Hypothalamus (tissue), 51 donors: ENCODE measurements at places on chromosomes 7 and 10.

- DNase-seq, result no peak
Measured at GRCh38 chr10:24814568-24815313, 91.1 kb upstream of the ARHGAP21 start.

- DNase-seq, result no peak
Measured at GRCh38 chr7:69889976-69890351, 291.7 kb downstream of the AUTS2 start.

DNA sequence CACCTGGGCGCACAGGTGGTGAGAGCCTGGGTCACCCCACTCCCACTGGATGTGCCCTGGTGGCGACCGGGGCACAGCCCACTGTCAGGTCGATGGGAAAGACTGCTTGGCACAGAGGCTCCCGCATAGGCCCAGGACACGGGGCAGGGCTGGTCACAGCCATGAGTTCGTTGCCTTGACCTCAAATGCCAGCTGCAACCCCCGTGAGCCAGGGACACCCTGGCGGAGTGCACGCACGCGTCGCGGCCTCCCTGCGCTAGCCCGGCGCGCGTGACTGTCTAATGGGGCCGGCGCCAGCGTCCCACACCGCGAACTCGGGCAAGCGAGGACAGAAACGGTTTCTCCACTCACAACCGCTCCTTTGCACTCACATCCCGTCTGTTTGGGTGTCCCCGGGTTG, 267.4 kb downstream of the USP6NL start:
- DNase-seq, result no peak

DNA sequence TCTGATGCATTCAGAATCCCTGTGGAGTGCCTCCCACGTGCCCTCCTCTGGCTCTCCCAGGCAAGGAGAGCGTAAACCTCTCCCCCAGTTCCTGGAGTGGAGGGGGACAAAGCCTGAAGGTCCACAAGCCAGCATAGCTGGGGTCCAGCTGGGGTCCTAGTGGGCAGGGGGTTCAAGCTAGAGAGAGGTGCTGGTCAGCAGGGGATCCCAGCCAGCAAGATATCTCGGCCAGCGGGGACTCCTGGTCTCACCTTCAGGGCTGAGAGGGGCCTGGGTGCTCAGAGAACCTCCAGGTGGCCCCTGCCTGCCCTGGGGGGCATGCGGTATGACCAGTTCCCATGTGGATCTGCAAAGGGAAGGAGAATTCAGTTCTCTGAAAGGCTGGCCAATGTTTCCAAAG, 413.7 kb downstream of the TCERG1L start:
- DNase-seq, result no peak

DNA sequence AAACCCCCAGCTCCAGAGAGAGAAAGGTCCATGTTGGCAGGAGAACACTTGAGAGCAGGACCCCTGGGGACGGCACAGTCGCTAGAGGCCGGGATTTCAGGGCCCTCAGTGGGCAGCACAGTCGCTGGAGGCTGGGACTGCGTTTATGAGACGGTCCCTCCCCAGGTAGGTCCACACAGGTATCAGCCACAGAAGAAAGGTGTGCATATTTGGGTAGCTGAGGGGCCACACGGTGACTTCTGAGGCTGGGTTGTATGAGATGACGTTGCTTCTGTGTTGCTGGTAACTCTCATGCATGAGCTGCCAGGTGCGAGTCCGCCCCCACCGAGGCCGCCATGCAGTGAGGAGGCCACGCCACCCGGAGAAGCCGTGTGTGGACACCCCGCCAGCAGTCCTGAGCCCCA, 56.9 kb upstream of the PPP2R2D start:
- no peak for DNase-seq

GRCh38 chr10:52526251-52526823, 212.3 kb downstream of the DKK1 start:
- no peak for DNase-seq

DNA sequence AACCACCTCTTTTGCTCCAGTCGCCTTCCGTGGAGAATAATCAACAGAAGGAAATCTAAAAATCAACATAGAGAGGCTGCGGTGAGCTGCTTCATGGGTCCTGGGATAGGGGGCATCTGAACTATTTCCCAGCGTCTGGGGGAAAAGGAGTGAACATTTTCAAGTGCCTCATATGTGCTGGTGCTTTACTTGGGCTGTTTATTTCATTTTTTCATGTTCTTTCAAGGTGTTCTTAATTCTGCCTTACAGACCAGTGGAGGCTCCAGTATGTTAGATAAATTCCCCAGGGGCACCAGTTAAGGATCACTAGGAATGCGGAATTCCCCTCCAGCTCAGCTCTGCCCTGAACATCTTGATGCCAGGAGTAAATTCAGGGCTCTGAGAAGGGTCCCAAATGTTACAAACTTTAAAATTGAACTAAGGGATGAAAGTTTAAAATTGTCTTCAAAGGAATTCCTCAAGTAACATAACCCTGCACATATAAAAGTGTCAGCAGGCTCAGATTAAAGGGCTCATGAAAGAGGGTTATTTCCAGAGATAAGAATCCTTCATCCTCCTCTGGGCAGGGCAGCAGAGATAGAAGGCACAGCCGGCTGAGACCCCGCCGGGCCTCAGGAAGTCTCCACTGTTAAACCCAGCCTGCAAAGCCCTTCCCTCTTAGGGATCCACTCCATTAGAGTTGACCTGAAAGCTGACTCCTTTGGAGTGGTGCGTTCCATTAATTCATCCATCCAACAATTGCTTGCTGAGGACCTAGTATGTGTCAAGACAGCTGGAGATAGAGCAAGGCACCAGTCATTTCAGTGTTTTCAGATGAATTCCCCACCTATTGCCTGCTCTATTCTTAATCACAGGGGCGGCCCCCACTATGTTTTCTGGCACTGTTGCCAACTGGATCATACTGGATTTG, 345.8 kb downstream of the KCNMA1 start:
- no peak for DNase-seq

GRCh38 chr7:289209-289755, 688 bp upstream of the FOXL3 start:
- no peak for DNase-seq

DNA sequence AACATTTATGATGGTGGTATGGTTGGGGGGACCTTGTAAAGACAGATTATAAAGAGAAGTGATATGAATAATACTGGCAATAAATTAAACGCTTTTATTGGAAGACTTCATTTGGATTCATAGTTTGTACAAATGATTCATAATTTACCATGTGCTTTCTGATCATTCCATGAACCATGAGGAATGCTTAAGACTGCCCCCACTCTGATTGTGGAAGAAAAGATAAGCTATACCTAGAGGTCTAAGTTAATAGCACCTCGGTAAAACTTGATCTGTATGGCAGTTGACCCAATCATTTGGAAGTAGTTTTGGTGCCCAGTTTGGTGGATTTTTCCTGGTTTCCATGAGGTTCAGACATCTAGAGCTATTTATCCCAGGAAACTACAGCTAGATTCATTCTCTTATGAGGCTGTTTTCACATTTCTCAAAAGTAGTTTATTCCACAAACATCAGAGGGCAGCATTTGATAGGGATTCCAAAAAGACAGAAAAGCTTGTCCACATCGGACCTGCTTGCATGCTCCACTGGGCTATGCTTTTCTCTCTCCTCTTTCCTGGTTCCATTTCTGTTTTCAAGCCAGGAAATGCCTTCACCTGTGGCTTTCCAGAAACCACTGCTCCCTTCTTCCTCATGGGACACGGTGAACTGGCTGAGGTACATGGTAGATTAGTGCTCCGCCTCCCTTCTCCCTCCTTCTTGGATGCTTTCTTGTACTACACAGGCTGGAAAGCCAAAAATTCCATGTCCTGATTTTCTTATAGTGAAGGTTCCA, 29.2 kb downstream of the TFAM start:
- DNase-seq, result no peak

DNA sequence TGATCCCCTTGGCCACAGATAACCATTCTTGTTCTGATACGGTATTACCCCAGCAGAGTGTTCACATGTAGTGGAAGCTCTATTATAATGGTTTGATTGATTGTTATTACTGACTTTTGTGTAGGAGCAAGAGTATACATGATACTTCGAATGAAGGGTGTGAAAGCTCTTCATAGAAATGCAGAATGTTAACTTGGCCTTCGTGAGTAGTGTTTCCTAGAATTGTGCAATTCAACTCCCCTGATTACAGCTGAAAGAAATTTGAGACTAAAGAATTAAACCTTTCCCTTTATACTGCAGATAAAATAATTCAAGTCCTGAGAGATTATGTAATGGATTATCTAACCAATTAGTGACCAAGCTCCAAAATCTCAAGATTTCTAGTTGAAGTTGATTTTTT, 38.2 kb downstream of the MKLN1 start:
- no peak for DNase-seq

DNA sequence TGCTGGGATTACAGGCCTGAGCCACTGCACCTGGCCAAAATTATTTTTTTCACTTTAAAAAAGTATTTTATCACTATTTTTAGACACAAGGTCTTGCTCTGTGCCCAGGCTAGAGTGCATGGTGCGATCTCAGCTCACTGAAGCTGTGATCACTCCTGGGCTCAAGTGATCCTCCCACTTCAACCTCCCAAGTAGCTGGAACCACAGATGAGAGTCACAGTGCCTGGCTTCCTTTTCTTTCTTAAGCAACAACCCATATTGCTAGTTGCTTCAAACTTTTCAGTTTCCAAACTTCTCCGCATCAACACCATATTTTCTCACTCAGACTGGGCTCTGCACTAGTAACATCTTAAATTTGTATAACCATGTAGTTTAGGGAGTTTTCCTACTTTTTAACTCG, 9.5 kb upstream of the SMC3 start:
- no peak for DNase-seq

- no peak for DNase-seq
Measured at GRCh38 chr7:48183965-48184364, 12.7 kb downstream of the ABCA13 start.

- DNase-seq, result no peak
Measured at GRCh38 chr10:132585732-132586722, 48.4 kb downstream of the INPP5A start.

DNA sequence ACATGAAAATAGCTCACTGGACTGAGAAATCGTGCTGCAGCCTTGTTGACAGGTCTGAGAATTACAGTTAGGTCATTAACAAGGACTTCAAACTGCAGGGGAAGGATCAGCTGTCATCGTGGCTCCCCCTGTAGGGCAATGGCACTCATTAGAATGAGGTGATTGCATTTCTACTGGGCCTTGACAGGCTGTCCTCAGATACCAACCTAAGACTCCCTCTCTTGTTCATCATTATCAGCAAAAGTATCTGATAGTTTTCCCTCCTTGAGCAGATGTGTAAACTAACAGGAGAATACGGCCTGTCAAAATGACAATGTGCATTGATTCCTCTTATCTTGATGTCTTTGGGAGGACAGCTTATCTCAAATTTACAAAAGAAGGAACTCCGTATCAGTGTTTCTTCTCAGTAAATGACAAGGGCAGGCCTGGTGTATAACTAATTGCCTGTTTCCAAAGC, 648.5 kb upstream of the LRRN3 start:
- no peak for DNase-seq

GRCh38 chr10:12730809-12731519, 270.5 kb downstream of the CCDC3 start:
- DNase-seq, result no peak

DNA sequence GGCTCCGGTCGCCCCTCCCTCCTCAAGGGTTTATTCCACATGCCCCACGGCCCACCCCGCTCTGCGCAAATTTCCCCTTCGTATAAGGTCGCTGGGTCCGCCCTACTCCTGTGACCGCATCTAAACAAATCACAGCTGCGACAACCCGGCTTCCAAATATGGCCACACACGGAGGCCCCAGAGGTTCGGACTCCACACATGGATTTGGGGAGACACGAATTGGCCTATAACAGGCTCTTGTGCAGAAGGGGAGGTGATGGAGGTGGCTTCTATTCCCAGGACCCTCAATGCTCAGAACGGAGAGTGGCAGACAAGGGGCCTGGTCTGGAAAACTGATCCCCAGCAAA, 90.1 kb downstream of the FOXL3 start:
- DNase-seq, result no peak

- no peak for DNase-seq
Measured at GRCh38 chr10:103683851-103684250, 171.5 kb downstream of the SH3PXD2A start.

- no peak for DNase-seq
Measured at GRCh38 chr10:127571386-127571785, 22.3 kb downstream of the NPS start.

DNA sequence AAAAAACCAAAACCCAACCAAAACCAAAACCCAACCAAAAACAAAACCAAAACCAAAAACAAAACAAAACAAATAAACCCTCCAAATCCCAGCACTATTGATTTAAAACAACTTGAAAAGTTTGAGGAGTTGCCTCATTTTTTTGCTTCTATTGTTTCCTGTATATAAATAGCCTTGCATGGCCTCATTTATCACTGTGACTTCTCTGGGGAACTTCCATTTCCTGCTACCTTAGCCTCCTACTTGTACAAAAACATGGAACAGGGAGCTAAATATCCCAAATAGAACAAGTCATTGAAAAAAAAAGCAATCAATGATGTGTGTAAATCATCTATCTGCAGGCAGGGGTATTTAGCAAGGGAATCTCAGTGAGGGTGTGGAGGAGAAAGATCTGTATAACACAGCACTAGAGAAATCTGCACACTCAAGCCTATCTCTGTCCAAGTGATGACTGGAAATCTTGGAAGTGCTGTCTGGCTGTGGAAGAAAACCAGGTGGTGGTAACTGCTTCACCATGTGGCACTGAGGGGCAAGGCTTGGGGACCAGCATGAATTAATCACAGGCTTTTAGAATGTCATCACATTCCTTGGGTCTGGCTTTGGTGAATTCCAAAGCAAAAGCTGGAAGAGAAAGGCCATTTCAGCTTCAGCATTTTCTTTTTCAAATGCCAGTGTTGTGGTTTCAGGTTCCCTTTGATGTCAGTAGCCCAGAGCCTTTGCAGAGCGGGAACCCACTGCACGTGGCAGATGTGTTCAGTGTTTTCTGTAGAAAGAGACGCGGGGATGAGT, 349.5 kb upstream of the ZNF32 start:
- no peak for DNase-seq

- no peak for DNase-seq
Measured at GRCh38 chr10:23824822-23825221, 384.1 kb upstream of the KIAA1217 start.

GRCh38 chr10:126806991-126807702, 98.1 kb upstream of the DOCK1 start:
- DNase-seq, result no peak

- DNase-seq, result no peak
Measured at GRCh38 chr7:131026297-131027000, 292.4 kb upstream of the KLF14 start.

DNA sequence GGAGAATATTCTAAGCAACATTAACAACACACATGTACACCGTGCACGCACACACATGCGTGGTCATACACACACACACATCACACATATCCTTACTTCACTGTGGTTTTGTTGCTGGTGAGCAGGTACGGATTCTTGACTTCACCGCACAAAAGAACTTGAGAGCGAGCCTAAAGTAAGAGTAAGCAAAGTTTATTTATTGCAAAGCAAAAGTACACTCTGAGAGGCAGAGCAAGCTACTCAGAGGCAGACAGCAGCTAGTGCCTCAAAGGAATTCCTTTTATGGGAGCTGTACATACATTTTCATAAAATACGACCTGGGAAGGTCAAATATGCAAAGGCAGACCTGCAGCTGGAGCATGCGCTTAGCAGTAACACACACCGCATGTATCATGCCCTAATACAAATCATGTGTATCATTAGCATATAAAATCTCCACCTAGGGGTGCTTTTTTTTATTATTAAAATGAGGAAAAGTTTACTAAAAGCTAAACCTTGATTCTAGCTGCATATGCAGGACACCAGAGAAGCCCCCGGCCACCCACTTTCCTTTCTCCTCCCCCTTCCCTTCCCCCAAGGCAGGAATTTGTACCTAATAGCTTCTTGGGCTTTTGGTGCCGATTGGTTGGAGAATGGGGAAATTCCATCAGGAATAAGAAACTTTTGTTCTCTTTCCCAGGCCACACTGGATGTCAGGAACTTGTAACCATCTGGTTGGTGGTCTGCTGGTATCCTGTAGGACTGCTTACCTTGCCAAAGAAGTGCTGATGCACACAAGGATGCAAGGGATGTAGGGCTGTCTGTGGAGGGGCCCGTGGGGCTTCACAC, 16.5 kb upstream of the GPR37 start:
- no peak for DNase-seq
